ENCODE measurements at places on chromosomes 11 and 22.
A peak's percentile ranks its signal among the peaks of the same experiment; 100 is the strongest.

- DNase-seq = no peak
Observed at GRCh38 chr11:114232400-114233059, 63.7 kb upstream of the NNMT start.

- peak; percentile 76 for DNase-seq
Observed at GRCh38 chr22:22942511-22943329, 55.1 kb downstream of the IGLL5 start.

GRCh38 chr11:62512961-62513360 is 33.6 kb downstream of the AHNAK start:
- DNase-seq = no peak

- peak; percentile 60 for DNase-seq
Observed at GRCh38 chr11:86469491-86470388, 95.1 kb downstream of the CCDC81 start.

- DNase-seq = no peak
Observed at GRCh38 chr11:64429970-64430369, 71.0 kb downstream of the RPS6KA4 start.

GRCh38 chr11:64078284-64078683 is 42.6 kb downstream of the FLRT1 start:
- DNase-seq = no peak

- no peak for DNase-seq
Observed at GRCh38 chr11:50298182-50298988, 265.7 kb downstream of the OR4C45 start.

DNA sequence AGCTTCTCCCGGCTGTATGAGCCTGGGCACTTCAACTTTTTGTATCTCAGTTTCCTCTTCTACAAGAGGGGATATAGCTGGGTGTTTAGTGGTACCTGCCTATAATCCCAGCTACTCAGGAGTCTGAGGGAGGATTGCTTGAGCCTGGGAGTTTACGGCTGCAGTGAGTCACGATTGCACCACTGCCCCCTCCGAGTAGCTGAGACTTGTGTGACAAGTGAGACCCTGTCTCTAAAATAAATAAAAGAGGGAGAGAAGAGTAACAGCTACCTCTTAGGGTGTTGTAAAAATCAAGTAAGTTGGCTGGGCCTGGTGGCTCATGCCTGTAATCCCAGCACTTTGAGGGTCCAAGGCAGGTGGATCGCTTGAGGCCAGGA is 10.0 kb upstream of the CATSPER1 start:
- no peak for DNase-seq

DNA sequence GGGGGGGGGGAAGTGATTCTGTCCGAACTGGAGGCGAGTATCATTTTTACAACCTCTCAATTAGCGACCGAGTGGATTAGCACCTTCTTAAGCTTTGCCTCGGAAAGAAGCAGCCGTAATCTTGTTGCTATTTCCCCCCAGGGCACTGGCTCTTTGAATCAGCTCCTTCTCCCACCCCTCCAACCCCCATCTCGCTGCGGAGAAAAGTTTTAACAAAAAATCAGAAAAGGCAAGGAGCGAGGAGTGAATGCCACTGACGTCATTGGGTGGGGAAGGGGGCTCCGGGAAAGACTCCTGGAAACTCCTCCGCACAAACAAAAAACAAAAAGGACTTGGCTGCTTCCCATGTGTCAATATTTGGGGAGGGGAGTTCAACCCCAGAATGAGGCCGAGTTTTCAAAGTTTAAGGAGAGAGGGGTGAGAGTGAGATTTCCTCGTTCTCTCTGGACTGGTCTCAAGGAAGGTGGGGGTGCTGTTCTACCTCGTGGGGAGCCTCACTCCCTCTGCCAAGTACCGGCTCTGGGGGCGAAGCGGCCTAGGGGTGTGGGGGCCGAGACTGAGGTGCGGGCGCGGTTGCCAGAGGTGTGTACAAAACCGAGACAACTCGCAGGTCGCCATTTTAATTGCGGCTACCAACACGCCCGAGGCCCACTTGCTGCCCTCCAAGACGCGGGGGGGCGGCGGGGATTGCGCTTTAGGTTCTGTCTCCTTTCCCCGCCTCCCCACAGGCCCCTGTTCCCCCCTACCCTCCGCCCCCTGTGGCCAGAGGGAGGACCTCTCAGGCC is 2.5 kb upstream of the PAX6 start:
- no peak for DNase-seq

GRCh38 chr11:86627776-86628455 is 44.5 kb downstream of the ME3 start:
- DNase-seq = peak; percentile 85

- no peak for DNase-seq
Observed at GRCh38 chr22:26786398-26786797, 129.0 kb downstream of the MIAT start.

DNA sequence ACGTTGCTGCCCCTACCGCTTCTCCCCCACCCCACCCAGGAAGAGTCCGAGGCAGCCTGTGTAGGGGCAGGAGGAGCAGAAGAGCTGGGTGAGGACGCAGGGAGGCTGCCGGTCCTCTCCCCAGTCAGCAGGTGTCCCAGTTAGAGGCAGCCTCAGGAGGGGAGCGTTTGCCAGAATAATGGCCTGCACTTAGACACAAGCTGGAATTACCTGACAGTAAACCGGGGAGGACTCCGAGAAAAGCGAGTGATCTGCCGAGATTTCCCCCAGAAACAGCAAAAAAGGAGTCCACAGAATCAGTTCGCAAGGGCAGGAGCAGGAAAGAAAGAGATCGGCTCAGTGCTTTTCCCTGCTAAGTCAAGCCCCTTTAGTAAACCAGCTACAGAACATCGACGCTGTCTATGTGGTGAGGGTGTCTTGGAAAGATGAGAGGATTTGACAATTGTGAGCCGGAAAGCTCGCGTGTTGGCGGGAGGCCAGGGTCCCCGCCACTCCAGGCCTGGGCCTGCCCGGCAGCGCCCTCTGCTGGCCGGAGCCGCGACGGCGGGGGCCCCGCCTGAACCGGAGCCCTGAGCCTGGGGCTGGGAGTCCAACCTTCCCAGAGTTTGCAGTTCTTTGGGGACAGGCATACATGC is 17.7 kb upstream of the THRSP start:
- peak; percentile 95 for DNase-seq

GRCh38 chr22:25077964-25078363 is 121.7 kb upstream of the CRYBB3 start:
- DNase-seq = no peak

GRCh38 chr11:82978422-82979099 is 77.0 kb downstream of the DDIAS start:
- DNase-seq = no peak

DNA sequence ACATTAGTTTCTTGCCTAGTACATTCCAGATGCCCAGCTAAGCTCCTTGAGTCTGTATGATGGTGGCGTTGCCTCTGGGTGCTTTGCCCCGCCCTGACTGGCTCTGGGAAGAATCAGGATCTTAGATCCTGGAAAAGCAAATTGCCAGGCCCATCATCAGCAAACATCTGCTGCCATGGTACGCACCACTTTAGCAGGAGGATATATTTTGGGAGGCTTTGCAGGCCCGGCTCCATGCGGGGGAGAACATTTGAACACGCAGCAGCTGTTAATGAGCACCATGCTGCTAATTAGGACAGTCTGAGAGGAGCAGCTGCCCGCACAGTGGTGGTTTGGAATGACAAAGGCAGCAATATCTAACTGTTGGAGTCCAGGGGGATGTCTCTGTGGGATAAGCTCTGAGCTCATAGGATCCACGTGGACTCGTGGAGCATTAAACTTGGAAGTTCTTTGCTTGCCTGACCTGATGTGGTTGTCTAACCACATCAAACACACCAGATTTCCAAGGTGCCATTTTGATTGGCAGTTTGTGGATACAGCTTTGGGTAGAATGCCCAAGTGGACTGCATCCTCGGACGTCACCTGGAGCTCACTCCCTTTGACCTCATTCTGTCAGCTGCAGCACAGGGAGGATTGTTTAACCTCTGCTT is 217.0 kb upstream of the ZBED5 start:
- no peak for DNase-seq

DNA sequence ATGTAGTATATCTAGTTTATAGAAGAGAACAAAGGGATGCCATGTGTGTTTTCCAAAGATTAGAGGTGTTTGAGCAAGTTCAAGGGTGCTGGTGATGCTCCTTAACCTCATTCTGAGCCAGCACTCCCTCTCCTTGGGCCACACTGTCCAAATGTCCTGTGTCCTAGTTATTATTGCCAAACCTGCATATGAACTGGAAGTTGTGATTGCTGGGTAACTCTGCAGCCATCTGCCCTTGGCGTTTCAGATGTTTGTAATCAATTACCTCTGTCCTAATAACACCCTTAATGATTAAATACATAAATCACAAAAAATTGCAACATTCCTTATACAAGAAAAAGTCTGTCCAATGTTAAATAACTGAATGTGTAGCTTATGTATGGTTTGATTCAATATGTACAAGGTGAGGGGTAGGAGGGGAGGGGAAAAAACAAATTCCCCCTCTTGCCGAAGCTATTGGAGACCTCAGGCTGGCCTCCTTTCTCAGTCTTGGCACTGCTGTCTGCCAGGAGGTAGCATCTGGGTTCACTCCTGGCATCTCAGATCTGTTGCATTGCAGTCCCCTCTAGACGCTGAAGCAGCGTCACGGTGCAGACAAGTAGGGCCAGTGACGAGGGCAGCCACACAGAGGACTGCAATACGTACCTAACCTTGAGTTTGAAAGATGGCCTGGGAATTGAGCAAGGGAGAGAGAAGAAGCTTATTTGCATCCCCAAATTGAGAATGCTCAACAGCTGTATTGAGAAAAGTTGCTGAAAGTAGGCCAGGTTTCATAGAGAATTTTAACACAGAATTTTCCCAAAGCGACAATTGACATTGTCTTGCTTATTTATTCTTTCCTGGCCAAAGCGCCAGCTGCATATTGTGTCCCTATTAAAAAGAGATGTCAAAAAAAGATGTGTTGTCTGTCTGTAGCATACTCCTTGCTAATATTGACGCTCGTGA is 89.6 kb upstream of the ARHGAP32 start:
- no peak for DNase-seq

GRCh38 chr11:118258410-118258809 is 5.7 kb downstream of the MPZL2 start:
- no peak for DNase-seq

DNA sequence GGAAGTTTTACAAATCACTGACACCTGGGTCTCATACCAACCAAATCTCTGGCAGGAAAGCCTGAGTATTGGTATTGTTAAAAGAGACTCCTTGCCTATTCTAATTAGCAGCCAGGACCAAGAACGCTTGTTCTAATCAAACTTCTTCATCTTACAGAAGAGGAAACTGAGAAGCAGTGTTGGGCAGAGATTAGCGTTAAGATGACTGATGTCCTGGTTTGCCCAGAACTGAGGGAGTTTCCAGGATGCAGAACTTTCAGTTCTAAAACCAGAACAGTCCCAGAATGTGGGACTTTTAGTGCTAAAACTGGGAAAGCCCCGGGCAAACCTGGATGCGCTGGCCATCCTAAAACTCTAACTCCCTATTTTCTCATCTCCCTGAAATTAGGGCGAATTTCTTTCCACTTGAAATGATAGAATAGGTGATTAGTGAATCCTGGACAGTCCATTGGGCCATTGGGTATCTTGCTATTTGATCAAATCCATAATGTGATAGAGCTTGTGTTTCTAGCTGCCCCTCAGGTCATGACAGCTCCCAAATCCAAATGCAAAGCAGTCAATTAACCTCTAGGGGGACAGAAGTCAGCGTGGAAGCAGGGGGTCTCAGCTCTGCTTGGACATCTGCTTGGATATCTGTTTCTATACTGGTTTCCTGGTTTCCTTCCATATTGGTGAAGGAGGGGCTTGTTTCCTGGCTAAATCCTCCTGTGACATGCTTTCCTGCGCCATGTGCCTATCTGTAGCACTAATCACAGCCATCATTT is 16.0 kb upstream of the TMPRSS13 start:
- DNase-seq = no peak

DNA sequence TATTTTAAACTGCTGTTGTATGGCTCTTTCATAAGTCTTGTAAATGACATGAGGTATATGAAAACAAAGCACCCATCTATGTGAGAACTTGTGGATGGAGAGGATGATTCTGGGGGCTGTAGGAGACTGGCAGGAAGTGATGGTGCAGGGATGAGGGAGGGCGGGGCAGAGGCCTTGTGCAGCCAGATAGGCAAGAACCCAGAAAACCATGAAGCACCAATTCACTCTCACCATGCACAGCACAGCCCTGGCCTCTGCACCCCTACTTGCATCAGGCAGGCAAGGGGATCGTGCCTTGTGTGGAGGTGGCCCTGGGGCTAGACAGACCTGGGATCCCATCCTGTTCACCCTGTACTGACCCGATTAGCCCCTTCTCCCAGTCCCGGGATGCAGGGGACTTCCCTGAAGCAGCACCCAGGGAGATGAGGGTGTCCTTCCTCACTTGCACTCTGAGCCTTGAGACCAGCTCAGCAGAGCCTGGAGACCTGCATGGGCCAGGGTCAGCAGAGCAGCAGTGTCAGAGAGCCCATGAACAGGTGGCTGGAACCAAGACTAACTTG is 85.5 kb downstream of the MORC2 start:
- DNase-seq = peak; percentile 42

GRCh38 chr22:29343313-29343805 is 27.9 kb upstream of the RASL10A start:
- no peak for DNase-seq

DNA sequence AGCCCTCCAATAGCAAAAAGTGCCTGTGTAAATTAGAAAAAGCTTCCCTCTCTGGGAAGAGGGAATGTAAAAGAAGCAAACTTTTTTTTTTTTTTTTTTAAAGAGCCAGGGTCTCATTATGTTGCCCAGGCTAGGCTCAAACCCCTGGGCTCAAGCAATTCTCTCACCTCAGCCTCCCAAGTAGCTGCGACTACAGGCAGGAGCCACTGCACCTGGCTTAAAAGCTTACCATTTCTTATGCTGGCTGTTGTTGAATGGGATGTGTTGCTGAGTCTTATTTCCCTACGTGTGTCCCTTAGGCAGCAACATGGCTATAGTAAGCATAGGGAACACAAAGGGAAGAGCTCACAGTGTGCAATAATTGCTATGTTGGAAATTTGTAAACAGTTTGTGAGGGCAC is 225.5 kb upstream of the CCDC90B start:
- DNase-seq = no peak

GRCh38 chr11:14095882-14096281 is 133.4 kb downstream of the SPON1 start:
- no peak for DNase-seq

GRCh38 chr11:63395697-63396096 is 26.1 kb downstream of the SLC22A9 start:
- no peak for DNase-seq

DNA sequence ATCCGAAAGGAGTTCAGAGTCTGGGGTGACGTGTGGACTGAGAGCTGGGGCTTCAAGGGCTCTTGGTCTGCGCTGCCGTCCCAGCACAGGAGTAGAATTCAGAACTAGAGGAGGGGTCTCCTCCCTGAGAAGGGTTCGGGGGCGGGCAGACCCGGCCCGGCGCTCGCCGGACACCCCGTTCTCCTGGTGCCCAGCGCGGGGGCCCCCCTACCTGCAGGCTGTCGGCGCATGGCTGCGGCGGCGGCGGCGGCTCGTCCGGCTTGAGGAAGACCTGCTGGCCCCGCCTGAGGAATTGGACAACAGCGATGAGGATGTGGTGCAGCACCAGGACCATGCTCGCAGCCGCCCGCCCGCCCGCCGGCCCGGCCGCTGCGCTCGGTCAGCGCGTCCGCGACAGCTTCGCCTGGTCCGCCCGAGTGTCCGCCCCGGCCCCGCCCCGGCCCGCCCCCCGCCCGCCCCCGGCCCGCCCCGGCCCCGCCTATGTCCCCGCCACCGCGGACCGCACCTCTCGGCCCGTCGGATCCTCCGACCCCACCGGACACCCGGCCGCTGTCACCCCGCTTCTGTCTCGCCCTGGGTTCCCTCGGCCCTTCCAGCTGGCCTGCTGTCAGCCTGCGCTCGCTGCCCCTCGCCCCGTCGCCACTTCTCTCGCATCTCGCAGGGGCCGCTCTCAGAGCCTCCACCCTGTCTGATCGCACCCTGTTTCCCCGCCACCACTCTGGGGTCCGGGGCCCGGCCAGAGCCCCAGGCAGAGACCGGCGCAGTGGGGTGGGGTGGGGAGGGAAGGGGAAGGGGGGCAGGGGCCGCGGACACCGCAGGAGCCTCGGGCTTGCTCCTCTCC is 32.0 kb downstream of the PDE2A start:
- peak; percentile 81 for DNase-seq

Data from aorta (tissue), 5 donors.